Stimulated activated naive CD4-positive, alpha-beta T cell (primary cell): ENCODE measurements at places on chromosomes 5 and 9.

- no peak for DNase-seq
Observed at GRCh38 chr9:135743546-135744332, 41.8 kb downstream of the KCNT1 start.

DNA sequence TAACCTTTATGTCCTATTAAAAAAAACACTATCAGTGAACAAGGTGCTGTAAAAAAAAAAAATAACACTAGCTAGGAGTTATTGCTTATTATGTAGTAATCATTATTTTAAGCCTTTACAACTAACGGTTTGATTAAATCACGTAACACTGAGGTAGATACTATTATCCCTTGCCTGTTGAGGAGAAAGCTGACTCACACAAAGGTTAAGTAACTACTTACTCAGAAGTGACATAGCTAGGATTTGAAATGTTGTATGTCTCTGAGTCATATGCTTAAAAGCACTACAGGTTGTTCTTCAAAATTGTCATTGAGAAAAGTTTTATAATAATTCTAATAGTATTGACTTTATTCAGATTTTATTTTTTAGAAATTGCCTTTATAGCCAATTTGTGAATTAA lies 8.8 kb downstream of the TENT2 start:
- no peak for DNase-seq

GRCh38 chr9:36985769-36986467 lies 48.1 kb downstream of the PAX5 start:
- no peak for DNase-seq

- DNase-seq, result no peak
Observed at GRCh38 chr5:104793755-104794080, 1231.1 kb upstream of the NUDT12 start.

GRCh38 chr9:136856079-136856476 lies 3.9 kb downstream of the MAMDC4 start:
- DNase-seq, result no peak

GRCh38 chr9:69433392-69433791 lies 108.4 kb downstream of the ENTREP1 start:
- no peak for DNase-seq
